ENCODE measurements at places on chromosomes 6 and 20.

GRCh38 chr20:22931653-22932608 lies 103.2 kb upstream of the SSTR4 start:
- no peak for DNase-seq

- DNase-seq = no peak
Observed at GRCh38 chr6:141165002-141165665, 967.6 kb upstream of the GJE1 start.

GRCh38 chr20:58023346-58023745 lies 205.1 kb downstream of the ANKRD60 start:
- DNase-seq = no peak

GRCh38 chr6:168180548-168181011 lies 101.6 kb upstream of the FRMD1 start:
- peak; percentile 3 for DNase-seq

DNA sequence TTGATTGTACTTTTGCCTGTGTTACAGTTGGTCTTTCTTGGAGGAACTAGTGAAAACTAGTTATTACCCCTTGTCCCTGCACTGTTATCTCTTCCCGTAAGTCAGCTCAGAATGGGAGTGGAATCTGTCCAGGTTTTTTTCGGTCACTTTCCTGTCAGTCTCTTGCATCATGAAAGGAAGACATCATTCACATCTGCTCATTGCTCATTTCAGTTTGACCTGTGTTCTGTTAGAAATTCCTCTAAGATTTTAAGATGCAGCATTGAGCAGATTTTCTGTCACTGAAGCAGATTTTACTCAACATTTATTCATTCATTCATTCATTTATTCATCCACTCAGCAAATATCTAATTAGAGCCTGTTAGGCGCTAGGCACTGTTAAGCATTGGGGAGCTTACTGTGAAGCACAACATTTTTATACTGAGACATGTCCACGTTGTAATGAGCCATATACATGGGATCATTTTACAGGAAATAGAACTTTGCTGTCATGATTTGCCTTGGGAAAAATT lies 33.1 kb upstream of the HINT3 start:
- no peak for DNase-seq

GRCh38 chr6:4397307-4397706 lies 261.9 kb upstream of the ECI2 start:
- peak; percentile 61 for DNase-seq
